ENCODE measurements at places on chromosomes 2 and 18. TPM values are rescaled to one million over a fixed set of nuclear protein-coding genes. Genes with fewer than 3 reads are reported as not detected.

The SLC30A3 gene
- total RNA-seq: 9.4 TPM

The MYOM1 gene
- 724 TPM for total RNA-seq

The ABCG8 gene
- not detected for total RNA-seq

The PID1 gene
- 8.0 TPM for total RNA-seq

The DCDC2C gene
- not detected for total RNA-seq
